ENCODE measurements at places on chromosomes 12 and 14.
A peak's percentile ranks its signal among the peaks of the same experiment; 100 is the strongest.

GRCh38 chr12:11556682-11557081, 92.8 kb upstream of the ETV6 start:
- no peak for DNase-seq

DNA sequence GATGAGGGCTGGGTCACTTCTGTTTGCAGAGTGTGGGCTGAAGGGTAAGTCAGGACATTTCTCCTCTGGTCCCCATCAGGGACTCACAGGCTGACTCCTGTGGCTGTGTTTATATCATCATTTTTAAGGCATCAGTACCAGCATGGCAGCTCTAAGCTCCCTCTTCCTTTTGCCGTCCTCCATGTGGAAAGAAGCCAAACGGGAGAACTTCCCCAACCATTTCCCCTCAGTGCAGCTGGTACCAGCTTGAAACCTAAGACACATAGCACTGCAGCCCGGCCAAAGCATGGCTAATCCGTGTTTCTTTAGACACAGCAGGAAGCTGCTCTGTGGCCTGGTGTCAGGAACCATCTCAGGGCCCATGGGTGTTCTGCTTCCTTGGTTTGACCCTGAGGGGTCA, 31.9 kb upstream of the ATP2A2 start:
- DNase-seq = peak; percentile 80

GRCh38 chr12:28171356-28172060, 18.7 kb upstream of the CCDC91 start:
- DNase-seq = no peak

DNA sequence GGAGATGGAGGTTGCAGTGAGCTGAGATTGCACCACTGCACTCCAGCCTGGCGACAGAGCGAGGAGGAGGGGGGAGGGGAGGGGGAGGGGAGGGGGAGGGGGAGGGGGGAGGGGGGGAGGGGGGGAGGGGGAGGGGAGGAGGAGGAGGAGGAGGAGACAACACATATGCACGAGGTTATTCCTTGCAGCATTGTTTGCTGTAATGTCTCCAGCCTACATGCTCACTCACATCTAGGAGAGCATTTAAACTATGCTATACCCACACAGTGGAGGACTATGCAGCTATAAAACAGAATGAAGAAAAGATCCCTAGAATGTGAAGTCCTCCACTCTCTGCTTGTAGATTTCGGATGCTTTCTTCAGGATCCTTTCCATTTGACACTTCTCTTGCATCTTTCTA, 3.5 kb upstream of the HIGD1C start:
- no peak for DNase-seq

DNA sequence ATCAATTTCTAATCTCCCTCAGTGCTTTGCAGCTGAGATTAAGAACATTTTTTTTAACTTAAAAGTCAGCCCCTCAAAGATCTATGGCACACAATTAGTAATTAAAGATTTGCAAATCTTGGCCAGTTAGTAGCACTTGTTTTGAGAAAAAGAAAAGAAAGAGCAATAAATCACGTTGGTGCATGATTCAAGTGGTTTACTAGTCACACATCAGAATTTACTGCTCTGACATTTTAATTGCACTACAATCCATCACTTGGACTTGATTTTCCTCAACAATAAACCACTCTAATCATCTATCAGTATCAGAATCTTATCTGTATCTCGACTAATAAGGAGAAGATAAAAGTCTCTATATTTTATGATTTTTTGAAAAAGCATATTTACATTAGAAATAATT, 154.3 kb downstream of the HELB start:
- no peak for DNase-seq

- no peak for DNase-seq
Measured at GRCh38 chr12:123354600-123354999, 10.0 kb downstream of the SBNO1 start.

DNA sequence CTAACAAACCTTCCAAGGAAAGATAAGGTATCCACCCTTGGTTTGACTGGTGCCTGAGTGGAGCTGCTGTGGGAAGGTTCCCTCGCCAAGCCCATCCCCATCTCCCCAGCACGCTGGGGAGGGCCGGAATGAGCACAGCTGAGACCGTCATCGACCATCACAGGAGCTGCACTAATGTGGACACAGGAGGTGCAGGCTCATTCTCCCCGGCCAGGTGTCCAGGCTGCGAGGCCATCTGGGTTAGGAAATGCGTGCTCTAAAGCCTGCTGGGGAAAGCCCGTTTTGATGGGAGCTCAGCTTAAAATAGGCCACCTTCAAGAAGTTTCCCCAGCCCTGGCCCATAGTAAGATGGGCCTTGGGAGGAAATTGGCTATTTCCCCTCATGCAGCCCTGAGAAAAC, 35.2 kb upstream of the FOXN3 start:
- no peak for DNase-seq

GRCh38 chr12:1419849-1420371, 174.5 kb downstream of the FBXL14 start:
- DNase-seq = no peak

DNA sequence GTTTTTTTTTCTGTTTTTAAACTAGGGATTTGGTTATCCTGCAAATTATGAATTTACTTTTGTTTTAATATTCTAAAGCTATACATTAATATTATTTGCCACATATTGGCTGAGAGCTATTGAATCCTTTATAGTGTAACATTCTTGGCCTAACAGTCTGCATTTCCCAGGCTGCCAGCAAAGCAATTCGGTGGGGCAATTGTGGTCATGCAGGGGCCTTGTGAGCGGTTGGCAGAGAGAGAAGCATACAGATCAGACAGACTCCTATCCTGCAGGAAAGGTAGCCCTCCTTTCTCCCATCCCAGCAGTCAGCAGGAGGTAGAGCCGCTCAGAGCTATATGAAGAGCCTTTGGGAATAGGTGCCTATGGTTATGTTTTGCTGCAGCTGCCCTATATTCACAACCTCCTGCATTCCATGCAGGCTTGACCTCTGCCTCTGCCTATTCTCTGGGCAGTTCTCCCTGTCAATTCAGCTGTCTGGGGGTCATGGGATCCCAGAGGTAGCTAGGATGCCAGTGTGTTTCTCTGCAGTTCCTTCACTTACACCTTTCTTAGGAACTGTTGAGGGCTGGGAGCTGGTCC, 144.7 kb downstream of the GPHN start:
- DNase-seq = no peak

DNA sequence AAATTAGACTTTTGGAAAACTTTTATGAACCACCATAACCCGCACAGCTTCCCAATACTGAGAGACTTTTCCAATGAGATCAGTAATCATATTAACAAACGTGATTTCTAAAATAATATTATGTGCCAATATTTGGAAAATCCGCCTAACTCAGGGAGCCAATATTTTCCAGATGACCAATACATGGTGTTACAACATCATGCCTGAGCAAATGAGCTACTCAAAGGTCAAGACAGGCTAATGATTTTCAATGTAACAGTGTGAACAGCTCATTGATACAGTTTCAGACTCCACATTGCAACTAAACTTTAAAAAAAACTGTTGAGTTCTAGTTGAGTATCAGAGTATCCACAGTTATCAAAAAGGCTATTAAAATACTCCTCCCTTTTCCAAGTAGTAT, 46.8 kb downstream of the RNF34 start:
- no peak for DNase-seq

DNA sequence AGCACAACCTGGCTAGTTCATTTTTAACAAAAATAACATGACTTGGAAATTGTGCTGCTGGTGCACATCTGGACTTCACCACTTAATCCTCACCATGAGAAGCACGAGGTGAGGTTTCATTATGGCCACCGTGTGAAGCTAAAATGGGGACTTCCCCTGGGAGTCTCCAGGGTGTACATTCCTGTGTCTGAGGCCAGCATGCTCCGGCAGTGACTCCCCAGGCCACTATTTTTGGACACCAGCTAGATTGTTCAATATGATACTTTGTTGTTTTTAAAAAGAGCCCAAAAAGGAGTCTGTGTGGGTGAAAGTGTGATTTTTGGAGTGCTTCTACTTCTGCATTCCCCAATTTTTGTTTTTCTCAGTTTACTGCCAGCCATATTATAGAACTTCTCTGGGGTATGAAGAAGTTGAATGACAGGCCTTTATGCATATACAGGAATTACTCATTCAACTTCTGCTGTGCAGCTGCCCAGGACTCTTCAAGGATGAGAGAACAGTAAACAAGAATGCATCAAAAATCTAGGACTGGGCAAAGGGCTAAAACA, 16.9 kb upstream of the AICDA start:
- DNase-seq = peak; percentile 12

- peak; percentile 93 for DNase-seq
Measured at GRCh38 chr14:55389330-55389729, 22.3 kb downstream of the ATG14 start.
